Progenitor cell of endocrine pancreas (in vitro differentiated cells): ENCODE measurements at places on chromosomes 1 and 21.

GRCh38 chr1:89260566-89261255, 11.9 kb downstream of the GBP5 start:
- no peak for DNase-seq

DNA sequence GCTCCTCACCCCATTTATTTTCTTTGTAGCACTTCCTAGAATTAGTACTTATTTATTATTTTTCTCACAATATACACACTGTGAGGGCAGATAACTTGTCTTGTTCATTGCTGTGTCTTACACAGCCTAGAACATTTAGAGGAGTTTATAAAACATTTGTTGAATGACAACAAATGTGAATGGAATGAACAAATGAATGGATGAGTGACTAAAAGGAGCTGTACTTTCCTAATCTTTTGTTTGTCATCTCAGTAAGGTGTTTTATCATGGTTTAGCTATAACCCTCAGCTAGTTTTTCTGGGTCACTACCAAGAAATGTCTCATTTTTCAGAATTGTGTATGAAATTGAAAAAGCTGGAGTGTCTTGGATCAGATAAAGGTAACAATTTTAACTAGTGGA, 239.3 kb upstream of the KCNK2 start:
- DNase-seq = no peak

- DNase-seq = no peak
These were observed 92.6 kb downstream of the PCBP3 start for GRCh38 chr21:45736042-45736689.

DNA sequence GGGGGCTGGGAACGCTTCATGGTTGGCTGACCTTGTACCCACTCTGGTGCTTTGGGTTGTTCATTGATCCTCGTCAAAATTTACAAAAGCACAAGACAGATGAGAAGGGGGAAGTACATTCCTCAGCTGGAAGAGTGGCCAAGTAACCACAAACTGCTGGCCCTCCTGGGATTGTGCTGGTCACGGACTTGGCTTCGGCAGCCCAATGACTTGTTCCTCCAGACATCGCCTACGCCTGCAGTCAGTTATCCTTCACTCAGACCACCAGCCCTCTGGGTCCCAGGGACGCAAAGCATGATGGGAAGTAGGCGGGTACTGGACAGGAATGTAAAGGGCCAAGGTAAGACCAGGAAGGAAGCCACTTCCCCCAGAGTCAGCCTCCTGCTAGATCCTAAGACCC, 53.1 kb downstream of the LMX1A start:
- no peak for DNase-seq

GRCh38 chr1:31372051-31372450, 825 bp downstream of the FABP3 start:
- no peak for DNase-seq

DNA sequence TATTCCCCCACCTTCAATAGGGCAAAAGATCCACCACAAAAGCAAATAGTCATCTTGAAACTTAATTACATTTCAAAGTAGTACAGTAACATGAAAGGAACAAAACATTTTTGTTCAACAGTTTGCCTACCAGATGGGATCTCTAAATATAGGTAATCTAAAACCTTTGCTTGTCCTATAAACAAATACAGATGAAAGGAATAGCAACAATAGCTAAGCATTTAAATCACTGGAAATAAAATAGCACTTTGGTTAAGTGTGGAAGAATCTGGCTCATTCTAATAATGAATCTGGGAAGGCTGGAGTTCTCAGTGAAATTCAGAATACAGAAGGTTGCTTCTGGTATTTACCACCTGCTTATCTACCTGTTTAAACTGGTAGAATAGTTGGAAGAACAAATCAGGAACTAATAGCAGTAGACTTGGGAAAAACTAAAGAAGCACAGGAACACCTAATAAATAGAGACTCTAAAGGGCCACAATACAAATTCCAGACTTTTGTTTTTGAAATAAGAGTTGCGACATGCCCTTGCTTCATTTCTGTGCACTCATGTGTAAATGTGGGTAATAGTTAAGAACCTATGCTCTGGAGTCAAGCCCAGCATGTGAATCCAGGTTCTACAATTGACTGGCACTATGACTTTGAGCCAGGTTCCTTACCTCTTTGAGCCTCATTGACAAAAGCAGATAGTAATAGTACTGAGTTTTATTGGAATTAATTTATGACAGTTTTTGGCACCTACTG, 2.3 kb upstream of the LYPLAL1 start:
- no peak for DNase-seq

GRCh38 chr1:110312188-110313121, 26.7 kb upstream of the RBM15 start:
- DNase-seq = peak; percentile 71

DNA sequence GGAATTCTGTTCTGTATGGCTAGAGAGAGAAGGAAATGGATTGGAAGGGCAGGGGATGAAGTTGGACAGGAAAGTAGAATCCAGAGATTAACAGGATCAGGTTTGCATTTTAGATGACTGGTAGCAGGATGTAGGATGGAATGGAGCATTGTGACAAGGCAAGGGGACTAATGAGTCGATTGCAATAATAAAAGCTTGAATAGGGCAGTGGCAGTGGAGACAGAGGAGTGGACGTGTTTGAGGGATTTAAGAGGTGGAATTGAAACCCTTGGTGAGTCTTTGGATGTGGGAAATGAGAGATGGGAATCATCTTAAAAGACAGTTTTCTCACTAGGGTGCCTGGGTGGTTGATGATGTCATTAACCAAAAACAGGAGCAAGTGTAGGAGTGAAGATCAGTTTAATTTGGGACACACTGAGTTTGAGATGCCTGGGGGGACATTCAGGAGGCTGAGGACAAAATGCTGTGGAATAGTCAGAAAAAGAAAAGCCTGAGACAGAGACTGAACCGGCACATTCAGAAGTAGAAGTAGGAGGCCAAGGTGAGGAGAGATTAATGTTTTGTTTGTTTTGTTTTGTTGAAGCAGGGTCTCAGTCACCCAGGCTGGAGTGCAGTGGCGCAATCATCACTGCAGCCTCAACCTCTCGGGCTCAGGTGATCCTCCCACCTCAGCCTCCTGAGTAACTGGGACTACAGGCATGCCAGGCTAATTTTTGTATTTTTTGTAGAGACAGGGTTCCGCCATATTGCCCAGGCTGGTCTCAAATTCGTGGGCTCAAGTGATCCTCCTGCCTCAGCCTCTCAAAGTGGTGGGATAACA, 29.1 kb upstream of the C1orf146 start:
- DNase-seq = no peak

- no peak for DNase-seq
These were observed 1660.8 kb downstream of the PLA2G4A start for GRCh38 chr1:188489336-188490112.

GRCh38 chr1:116111524-116112021, 374 bp downstream of the MAB21L3 start:
- no peak for DNase-seq

GRCh38 chr21:35430260-35430659, 381.2 kb upstream of the RUNX1 start:
- no peak for DNase-seq

DNA sequence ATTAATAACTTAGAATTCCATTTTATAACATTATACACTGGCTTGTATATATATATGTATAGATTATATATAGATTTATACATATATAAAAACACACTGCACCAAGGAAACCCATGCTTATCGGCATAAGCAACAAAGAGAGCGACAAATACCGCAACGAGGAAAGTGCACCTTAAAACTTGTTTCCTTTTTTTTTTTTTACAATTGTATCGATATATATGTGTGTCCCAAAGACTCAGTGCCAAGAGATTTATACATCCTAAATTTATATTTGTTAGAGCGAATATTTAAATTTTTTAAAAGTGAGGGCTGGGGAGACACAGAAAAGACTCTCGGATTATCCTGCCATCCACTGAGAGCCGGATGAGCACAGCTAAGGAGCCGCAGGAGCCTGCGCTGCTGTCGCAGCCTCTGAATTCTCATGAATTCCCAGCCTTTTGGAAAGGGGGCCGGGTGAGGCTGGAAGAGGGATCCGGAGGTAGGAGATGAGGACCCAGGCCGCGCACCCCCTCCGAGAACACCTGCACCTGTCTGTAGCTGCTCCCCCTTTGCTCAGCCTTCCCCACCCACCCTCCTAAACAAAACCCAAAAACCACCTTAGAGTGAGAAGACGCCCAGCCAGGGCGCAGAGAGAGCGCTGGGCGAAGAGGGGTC, 5.2 kb downstream of the DMRTA2 start:
- no peak for DNase-seq

DNA sequence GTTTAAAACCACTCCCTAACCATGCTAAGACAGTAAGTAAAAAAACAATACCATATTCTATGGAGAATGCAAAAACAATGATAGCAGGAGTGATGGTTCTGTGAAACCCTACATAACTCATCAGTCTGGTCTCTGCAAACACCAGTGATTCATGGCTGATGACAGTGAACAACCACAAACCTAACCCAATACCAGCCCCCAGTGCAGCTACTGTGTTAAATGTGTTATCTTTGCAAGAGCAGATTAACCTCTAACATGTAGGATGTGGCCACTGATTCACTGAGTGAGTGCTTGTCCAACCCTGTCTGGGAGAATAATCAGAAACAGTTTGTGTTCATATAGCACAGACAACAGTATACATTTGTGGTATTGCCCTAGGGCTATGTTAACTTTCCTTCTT, 100.2 kb upstream of the COG2 start:
- DNase-seq = no peak

GRCh38 chr1:82073071-82073470, 272.3 kb downstream of the ADGRL2 start:
- no peak for DNase-seq

DNA sequence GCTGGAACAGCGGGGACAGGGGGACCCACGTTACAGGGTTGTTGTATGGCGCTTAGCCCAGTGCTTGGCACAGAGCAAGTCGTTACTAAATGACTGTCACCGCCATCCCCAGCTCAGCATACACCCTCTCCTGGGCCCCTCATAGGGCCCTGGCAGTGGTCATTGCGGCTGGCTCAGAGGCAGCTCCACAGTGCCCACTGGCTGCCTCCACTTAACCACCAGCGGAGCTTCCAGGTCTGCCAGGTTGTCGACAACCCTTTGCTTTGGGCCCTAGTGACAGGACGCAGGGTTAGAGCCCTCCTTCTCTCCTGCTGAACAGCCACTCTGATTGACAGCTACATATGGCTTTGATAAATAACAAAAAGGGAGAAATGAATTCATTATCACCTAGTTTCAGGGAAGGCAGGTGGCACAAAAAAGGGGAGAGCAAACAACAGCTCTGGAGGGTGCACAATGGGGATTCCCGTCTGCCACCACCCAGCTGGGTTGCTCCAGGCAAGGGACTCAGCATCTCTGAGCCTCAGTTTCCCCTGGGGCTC, 4.8 kb downstream of the EFHD2 start:
- no peak for DNase-seq

DNA sequence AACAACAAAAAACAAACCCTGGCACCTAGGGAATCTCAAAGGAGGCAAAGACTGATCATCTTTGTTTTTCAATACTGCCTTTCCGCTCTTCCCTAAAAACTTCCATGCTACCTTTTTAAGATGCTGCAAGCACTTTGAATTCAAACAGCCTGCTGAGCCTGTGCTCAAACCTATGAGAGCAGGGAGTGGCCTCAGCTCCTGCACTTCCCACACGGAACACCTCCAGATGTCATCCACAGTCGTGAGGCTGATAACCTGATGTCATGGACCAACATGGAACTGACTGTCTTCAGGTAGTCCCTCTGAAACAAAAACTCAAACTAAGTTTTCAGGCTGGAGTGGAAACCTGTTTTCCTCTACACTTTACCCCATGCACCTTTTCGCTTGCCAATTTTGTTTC, 46.8 kb downstream of the DESI2 start:
- no peak for DNase-seq

- no peak for DNase-seq
These were observed 19.3 kb upstream of the PTPRF start for GRCh38 chr1:43511394-43511793.

GRCh38 chr1:54887665-54888071, 673 bp upstream of the DHCR24 start:
- no peak for DNase-seq

GRCh38 chr1:64923294-64923718, 43.0 kb downstream of the JAK1 start:
- no peak for DNase-seq

DNA sequence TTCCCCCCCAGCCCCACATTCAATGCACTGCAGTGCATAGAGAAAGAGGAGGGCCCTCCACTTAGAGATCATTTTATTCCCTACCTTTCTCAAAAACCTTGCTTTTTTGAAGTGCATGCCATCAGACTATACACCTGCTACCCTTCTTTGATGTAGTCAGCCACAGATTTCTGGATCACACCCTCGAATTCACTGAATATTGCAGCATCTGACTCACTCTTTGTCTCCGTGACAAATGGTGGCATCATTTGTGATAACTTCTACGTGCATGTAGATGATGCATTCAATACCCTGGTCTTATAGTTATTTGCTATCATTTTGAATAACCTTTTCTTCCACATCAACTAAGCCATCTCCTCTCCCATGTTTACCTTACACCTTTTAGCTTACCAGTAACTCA, 310.3 kb upstream of the SGIP1 start:
- DNase-seq = no peak

DNA sequence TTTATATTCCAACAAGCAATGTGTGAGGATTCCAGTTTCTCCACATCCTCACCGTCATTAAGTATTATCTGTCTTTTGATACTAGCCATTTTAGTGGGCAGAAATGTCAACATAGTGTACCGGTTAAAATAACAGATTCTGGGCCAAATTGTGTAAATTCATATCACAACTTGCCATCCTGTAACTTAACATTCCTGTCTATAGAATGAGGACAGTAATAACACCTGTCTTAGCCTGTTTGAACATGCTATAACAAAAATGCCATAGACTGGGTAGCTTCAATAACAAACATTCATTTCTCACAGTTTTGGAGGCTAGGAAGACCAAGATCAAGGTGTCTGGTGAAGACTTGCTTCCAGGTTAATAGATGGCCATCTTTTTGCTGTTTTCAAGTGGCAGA, 491.1 kb downstream of the PTBP2 start:
- no peak for DNase-seq
